Ecto neural progenitor cell (in vitro differentiated cells): ENCODE measurements at places on chromosomes 6 and 20.

DNA sequence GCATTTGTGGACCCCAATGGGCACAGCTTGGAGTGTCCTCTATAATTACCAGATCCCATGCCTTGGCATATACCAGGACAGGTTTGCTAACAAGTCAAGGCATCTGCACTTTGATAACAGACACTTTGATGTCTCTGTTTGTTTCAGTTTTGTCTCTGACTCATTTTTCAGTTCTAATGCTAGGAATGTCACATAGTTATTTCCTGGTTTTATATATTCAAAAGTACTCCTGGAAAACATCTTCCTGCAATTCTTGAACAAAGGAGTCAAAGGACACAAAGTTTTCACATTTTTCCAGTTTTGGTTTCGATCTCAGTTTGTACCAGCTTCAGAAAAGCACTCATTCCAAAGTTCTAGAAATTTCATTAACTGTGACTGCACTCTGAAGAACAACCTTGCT, 188.1 kb downstream of the FOXC1 start:
- DNase-seq, result no peak

- DNase-seq, result no peak
Observed at GRCh38 chr6:13830803-13831202, 16.4 kb upstream of the MCUR1 start.

GRCh38 chr20:48544402-48545339, 283.1 kb downstream of the PREX1 start:
- no peak for DNase-seq

DNA sequence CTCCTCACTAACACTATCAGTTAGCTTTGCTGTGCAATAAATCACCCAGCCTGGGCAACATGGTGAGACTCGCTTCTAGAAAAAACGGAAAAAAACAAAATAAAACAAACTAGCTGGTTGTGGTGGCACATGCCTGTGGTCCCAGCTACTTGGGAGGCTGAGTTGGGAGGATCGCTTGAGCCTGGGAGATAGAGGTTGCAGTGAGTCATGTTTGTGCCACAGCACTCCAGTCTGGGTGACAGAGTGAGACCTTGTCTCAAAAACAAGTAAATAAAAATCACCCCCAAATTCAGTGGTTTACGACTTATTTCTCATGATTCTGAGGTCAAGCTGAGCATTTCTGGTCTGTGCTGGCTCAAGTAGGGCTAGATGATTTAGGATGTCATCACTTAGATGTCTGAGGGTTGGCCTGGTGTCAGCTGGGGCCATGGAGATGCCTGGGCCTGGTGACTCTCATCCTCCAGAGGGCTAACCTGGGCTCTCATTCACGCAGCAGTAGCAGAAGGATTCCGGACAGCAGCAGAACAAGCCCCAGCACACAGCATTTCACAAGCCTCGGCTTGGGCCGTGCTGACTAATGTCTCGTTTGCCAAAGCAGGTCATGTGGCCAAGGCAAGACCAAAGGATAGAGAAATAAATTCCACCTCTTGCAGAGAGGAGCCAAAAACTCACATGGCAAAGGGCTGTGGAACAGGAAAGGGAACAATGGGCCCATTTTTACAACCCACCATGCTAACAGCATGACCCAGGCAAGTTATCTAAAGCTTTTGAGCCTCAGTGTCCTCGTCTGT, 32.5 kb downstream of the MGME1 start:
- DNase-seq, result no peak

DNA sequence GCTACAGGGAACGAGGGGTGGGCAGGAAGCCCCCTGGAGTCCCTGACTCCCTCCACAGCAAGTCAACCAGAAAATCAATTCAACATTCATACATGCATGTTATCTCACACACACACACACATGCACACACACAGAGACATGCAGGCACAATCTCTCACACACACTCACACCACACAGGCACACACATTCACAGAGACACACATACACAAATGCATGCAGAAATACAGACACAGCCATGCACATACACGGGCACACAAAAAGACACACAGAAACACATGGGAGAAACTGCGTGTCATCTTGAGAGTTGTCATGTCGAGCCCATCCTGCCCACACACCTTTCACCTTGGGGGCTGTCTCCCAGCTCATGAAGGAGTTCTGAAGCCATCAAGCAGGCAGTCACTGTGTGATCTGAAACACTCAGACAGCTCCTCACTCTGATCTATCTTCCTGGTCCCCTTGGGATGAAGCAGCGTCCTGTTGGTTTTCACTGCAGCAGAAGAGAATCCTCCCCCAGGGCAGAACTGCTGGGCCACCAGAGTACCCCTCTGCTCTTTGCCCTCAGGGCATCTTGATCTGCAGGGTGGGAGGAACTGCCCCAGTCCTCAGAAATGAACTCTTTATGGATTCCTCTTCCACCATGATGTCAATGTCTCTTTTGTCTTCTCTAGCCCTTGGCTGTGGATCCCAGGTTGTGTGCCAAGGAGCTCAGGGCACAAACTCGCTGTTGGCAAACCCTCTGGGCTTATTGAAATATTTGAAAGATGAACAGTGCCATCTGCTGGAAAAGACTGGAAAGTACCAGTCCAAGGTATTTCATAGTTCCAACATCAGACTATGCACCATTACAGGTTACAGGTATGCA, 8.8 kb downstream of the RAET1L start:
- DNase-seq, result no peak

DNA sequence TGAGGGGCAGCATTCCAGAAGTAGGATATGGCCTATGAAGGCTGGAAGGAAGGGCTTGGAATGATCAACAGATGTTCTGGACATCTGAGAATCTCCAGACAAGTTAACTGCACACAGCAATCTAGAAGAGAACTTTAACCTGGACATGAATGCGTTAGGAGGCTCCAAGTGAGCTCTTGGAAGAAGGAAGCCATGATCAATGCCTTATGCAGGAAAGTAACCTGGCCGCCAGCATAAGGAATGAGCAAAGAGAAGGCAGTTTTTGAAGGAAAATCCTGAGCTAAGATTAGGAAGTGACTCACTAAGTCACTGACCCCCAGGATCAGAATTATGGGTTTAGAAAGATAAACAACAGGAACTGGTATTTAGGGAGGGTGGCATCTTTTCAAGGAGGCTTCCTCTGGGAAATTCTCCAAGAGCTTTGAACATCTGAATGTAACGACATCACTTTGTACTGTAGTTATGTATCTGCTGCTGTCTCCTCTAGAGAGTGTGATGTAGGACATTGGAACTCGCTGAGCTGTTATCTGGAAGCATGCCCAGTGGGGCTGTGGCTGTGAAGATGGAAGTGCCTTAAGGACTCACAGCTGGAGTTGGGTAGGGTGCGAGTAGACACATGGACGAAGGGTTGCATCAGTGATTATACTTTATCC, 236.8 kb downstream of the PACRG start:
- DNase-seq, result no peak

GRCh38 chr20:29762620-29763019, 1494.8 kb upstream of the DEFB115 start:
- no peak for DNase-seq

GRCh38 chr6:52162940-52163908, 23.0 kb upstream of the IL17A start:
- no peak for DNase-seq

- no peak for DNase-seq
Observed at GRCh38 chr20:32431457-32431856, 73.3 kb downstream of the ASXL1 start.

- DNase-seq, result no peak
Observed at GRCh38 chr20:46150943-46151342, 32.8 kb downstream of the CD40 start.

GRCh38 chr6:119552021-119552420, 202.5 kb upstream of the MAN1A1 start:
- no peak for DNase-seq

GRCh38 chr6:10419749-10420545, 5.1 kb upstream of the TFAP2A start:
- DNase-seq, result no peak

GRCh38 chr6:56821005-56821432, 133.9 kb upstream of the BEND6 start:
- DNase-seq, result no peak

- DNase-seq, result no peak
Observed at GRCh38 chr20:13353261-13353945, 132.3 kb downstream of the ISM1 start.

DNA sequence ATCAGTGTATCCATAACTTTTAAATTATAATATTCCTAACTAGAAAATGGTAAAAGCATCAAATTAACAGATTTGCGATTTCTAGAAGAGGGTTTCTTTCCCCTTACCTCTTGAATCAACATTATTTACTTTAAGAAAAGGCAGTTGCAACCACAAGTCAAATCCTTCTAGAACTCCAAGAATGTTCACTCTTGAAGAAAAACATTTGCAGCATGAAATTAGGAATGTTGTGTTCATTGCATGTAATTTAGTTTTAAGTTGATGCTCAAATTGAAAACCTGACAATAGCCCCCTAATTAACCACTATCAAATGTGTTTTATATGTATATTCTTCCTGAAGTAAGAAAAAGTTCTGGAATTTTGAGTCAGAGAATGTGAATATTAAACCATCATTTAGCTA, 2.3 kb upstream of the REV3L start:
- no peak for DNase-seq

DNA sequence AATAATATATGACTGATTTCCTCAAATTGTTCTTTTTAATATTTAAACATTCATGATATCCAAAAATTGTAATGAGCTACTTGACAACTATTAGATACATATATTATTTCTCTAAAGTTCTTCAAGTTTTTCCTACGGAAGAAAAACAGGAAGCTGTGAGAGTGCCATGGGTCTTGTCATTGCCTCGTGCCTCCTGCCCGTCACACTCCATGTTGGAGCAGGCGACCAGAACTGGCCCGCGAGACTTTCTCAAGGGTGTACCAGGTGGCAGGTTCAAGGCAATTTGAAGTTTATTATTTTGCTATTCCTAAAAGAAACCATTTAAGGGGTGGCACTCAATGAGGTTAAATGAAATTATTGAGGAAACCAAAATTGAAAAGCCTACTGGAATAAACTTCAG, 337.2 kb downstream of the HACE1 start:
- DNase-seq, result no peak

DNA sequence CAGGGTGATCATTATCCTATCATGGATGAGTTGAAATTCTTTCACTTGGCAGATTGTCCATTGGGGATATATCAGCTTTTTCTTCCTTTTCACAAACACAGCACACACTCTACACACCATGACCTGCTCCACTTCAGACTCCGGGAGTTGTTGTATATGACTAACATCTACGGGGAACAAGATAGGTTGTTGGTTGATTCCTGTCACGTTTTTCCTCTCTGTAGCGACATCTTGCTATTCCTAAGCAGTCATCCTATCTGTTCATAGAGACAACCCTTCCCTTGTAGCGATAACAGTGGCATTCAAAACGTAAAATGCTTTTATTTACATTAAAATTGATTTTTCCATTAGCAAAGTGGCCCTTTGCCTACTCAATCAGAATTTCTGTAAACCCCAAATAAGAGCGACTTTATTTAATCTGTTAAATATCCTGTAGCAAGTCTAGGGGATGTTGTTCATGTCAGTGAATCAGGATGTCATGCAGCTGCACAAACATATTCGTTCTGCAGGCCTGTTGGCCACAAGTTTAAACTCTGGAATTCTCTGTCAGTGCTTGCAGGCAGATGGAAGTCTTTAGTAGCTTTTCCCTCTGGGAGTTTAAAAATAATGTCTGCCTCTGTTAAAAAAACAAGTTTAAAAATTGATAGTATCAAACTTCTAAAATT, 23.1 kb downstream of the PHACTR2 start:
- no peak for DNase-seq

DNA sequence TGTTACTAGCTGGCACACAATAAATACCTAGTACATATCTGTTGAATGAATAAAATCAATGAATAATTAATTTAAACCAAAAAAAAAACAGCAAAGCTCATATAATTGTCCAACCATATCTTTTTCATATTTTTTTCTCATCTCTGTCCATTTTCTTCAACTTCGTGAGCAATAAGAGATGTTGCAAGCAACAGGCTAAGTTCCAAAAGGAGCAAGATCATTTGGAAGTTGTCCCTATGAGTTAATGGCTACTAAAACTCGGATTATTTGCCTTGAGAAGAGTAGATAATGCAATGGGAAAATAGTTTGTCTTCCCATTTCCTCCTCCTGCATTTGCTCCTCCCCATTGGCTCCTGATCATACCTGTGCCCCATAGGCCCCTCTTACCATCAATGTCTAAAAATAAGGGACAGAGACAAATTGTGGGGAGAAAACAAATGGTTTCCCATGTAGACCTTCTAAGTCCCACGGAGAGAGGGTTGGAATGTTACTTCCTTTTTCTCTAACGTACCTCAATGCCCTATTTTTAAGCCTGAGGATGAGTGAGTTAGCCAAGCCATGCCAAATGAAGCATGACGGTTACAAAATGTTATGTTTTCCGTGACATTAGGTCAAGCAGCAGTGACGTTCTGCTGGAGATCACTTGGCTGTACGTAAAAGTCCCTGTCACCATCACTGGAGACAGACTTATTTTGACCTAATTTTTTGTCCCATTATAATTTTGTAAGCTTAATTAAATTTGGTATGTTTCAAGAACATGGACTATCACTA, 217.3 kb upstream of the PREP start:
- DNase-seq, result no peak

DNA sequence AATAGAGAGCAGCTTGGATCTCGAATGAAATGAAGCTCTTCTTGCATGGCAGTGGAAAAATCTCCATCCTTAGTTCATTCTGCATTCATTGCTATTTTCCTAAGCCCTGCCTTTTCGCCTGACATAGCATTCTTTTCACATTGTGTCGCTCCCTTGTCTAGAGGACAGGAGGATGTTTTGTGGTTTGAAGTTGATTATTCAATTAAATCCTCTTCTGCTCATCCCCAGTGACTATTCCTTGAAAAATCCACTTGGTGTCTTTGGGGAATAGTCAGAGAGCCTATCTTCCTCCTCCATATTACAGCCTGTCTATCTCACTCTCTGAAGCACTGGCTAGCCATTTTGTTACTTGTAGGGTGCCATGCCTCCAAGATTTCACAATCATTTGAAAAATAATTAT, 161.2 kb downstream of the KLHL32 start:
- no peak for DNase-seq

GRCh38 chr6:52571099-52571755, 5.6 kb downstream of the TRAM2 start:
- DNase-seq, result no peak

GRCh38 chr6:16985513-16986284, 116.2 kb upstream of the STMND1 start:
- DNase-seq, result no peak

GRCh38 chr20:44041001-44041400, 126.3 kb downstream of the TOX2 start:
- peak; percentile 34 for DNase-seq

DNA sequence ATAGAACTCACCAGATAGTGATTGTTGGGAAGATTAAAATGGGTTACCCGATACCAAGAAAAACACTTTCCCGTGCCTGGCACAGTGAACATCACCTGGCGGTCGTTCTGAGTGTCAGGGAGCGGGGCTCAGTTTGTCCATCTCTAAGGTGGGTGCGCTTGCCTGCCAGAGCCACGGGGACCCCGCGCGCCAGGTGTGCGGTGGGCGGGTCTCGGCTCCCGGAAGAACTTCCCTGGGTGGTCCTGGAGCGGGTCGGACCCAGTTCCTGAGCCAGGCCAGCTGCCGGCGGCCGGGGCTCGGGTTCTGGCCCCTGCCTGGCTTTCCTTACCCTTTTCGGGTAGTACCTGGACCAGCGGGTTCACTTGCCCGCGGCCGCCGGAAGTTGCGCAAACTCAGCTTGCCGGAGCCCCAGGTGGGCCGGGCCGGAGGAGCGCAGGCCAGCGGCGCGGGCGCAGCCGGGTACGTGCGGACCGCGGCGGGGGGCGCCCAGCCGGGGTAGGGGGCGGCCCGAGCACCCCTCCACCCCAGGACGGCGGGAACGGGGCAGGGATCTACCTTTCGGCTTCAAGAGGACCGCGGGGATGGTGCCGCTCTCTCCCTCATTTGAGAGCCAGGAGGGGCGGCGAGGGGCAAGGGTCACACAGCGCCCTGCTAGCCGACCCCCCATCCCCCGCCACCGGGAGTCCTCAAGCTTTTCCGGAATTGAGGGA, 7.5 kb downstream of the FAM110A start:
- no peak for DNase-seq
